Fibroblast of the aortic adventitia (primary cell): ENCODE measurements at places on chromosomes 12 and 14. TPM values are rescaled to one million over a fixed set of nuclear protein-coding genes. Genes with fewer than 3 reads are reported as not detected.

The DTX1 gene
- total RNA-seq: 0.16 TPM in 1 of 2 replicates, not detected in the other

The FAM181A gene
- not detected in 2 replicates for total RNA-seq

The CD163 gene
- not detected in 2 replicates for total RNA-seq

The ASIC1 gene
- total RNA-seq: 4.9 and 5.2 TPM in 2 replicates

The NGB gene
- not detected in 2 replicates for total RNA-seq

DNA sequence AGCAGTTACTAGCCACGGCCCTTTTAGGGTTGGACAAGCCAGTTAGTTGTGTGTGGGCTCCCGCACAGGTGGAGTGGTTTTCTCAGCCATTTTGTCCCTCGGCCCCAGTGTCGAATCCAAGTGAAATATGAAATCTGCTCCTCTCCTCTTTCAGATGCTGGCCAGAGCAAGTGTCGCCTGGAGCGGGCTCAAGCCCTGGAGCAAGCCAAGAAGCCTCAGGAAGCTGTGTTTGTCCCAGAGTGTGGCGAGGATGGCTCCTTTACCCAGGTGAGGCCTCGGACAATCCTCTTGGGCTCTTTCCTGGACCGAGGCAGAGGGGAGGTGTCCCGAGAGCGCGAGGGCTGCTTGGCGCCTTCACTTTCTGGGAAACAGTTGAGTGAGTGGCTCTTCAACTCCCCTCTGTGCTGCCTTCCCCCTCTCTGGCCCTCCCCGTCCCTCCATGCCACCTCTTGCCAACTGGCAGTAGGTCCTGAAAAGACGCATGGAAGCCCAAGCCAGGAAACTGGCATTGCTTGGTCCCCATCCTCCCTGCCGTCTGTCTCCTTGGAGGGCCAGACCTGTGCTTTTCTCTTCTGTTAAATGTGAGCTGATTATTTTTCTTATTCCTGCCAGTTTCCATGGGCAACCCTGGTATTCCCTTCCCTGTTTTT, 74.2 kb downstream of the SMOC1 start:
- no peak for DNase-seq

- DNase-seq: no peak
Observed at GRCh38 chr12:12759234-12759915, 26.1 kb upstream of the APOLD1 start.

GRCh38 chr12:99059824-99060511, 414.9 kb downstream of the APAF1 start:
- no peak for DNase-seq

DNA sequence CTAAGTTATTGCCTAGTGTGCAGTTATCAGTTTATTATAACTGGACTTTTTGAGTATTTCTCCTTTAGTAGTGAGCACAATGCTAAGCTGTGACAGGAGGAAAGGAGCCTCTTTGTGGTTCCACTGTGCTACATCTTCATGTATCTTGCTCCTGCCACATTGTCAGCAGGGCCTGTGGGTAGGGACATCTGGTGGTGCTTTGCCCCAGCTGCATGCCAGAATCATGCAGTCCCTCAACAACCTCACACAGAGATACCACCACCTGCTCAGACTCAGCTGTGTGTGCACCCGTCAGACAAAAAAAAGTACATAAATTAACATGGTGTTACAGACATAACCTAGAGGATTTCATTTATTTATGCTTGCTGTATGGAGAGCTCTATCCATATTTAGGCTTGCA, 51.1 kb downstream of the MIS18BP1 start:
- no peak for DNase-seq

DNA sequence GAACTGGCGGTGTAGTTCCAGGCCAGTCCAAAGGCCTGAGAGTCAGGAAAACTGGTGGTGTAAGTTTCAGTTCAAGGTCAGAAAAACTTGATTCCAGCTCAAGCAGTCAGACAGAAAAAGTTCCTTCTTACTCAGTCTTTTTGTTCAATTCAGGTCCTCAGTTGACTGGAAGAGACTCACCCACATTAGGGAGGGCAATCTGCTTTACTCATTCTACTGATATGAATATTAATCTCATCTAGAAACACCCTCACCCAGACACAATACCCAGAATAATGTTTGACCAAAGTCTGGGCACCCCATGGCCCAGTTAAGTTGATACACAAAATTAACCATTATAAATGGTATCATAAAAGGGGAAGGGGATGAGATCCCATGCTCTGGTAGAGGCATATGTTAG, 50.1 kb upstream of the LTA4H start:
- no peak for DNase-seq

GRCh38 chr14:23665302-23666016, 29.3 kb downstream of the DHRS2 start:
- DNase-seq: no peak

GRCh38 chr14:53962953-53963319, 6.3 kb upstream of the BMP4 start:
- no peak for DNase-seq

DNA sequence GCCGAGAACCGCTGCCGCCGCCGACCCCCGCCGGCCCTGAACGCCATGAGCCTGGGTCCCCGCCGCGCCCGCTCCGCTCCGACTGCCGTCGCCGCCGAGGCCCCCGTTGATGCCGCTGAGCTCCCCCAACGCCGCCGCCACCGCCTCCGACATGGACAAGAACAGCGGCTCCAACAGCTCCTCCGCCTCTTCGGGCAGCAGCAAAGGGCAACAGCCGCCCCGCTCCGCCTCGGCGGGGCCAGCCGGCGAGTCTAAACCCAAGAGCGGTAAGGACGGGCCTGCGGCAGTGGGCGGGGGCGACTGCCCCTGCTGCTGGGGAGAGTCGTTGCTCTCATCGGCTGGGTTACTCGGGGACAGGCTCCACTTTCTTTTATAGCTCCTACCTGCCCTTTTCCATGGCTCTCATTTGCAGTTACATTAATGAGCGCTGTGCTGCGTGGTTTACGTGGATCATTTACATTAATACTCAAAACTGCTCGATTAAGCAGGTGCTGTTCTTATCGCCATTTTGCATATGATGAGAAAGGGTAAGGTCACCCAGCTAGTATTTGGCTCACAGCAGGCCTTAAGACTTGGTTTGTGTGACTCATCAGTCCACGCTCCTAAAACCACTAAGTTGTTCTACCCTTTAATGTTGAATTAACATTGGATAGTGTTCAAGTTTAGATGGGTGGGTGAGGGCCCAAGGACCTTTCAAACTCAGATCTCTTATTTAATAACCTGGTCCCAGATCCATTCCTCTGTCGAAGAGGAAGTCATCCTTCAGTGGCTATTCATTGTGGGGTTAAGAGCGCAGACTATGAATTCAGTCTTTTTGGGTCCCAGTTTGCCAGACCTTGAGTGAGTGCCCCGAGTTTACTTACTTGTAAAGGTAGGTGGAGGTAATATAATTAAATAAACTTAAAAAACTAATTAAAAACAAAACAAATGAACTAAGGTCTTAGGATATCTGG, 823 bp downstream of the RNF10 start:
- peak; percentile 80 for DNase-seq

DNA sequence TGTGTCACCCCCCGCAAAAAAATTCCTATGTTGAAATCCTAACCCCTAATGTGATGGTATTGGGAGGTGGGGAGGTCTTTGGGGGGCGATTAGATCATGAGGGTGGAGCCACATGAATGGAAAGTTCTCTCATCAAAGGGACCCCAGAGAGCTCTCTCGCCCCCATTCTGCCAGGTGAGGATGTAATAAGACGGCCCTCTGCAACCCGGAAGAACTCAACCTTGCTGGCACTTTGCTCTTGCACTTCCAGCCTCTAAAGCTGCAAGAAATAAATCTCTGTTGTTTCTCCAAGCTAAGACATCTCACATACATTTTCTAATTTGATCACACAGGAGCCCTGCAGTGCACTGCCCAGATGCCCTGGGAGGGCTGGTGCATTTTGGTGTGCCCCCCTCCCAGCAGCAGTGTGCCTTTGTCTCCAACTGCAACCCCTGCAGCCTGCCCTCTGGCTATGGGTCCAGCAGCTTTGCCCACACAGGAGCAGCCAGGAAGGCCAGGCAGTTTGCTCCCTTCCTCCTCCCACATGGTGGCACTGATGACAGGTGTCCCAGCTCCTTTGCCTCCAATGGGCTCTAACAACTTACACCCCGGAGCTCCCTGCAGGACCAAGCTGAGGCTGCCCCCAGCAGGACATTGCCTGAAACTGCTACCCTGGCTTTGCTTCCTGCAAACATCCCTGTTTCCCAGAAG, 59.3 kb downstream of the C14orf132 start:
- peak; percentile 76 for DNase-seq

- no peak for DNase-seq
Observed at GRCh38 chr12:16272222-16272621, 5.3 kb downstream of the SLC15A5 start.

DNA sequence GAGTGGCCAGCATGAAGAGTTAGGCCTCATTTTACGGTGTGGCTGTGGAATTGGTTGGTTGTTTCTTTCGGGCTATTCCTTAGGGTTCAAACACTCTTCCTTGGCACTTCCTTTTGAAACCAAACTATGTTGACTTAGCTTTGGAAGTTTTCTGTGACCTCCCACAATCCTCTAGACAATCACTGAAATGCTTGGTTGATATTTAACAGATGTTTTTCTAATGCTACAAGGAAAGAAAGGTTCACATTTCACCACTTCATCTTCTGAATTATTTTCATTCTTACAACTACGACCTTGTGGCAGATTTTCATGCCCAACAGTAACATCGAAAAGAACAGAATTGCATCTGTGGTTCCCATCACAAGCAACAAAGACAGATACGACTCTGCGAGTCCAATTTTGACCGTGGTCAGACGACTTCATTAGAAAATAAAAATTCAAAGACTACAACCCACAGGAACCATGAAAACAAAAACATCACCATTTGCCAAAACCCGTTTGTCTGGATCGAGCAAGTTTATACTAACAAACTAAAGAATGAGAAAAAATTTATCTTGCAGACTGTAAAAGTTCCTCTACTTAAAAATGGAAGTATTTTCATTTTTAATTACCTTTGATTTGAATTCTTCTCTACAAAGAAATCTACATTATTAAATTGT, 16.9 kb downstream of the PRKAB1 start:
- peak; percentile 69 for DNase-seq

GRCh38 chr12:52689936-52690335, 9.7 kb upstream of the KRT1 start:
- DNase-seq: no peak

DNA sequence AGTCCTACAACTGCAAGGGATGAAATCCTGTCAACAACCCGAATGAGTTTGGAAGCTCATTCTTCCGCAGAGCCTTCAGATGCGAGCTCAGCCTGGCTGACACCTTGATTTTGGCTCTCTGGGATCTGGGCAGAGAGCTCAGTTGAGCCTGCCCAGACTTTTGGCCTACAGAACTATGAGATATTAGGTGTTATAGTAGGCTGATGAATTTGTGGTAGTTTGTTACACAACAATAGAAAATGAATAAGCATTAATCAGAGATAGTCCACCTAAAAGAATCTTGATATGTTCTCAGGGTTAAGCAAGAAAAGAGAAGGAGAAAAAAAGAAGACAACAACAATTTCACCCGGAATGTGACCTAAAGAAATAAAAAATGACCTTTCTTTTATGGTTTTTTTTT, 30.4 kb upstream of the GZMB start:
- DNase-seq: no peak

DNA sequence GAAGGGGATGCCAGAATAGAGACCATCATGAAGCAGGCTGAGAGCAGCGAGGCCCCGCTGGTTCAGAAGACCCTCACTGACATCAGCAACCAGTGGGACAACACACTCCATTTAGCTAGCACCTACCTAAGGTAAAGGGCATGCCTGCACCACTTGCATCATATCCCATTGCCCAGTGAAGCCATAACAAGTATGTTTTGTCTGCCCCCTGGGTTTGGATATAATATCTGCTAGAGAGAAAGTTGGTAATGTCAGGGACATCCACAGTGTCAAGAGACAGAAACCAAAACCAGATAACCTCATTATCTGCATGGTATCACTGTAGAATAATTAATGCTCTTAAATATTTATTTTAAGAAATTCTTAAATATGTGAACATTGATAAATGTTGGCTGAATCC, 173.8 kb downstream of the SYNE2 start:
- no peak for DNase-seq

DNA sequence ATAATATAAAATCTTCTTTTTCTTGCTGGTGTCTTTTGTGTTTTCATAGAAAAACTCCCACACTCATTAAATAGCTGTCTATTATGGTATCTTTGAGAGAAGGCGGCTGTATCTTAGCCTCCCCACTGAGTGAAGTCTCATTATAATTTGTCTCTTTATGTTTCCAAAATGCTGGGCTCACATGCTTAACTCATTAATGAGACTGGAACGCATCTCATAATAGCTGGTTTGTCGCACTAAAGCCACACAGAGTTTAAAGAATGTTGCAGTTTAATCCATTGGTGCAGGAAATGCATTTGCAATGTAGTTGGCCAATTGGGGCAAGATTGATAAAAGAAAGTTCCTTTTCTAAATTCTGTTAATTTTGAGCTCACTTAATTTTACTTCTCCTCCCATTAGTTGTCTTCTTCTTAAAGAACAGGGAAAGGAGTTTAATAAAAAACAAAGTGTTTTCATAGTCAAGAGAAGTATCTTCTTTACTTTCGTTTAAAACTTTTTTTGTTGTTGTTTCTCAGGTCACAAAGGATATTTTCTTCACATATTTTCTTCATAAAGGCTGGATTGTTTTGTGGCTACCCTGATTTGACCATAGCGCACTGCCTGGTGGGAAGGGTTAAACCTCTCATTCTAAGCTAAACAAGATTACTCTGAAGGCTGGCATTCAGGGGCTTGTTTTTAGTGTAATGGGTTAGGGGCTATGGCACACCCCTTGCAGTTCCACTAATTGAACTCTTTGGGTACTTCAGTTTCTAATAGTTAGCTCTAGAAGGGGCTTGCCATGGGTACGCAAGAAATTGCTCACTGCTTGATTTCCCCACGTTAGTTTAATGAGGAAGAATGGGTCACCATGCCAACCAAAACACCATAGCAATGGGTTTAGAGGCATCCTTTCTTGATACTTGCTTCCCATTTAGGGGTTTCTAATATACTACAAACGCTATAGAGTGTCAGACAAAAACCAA, 197.0 kb downstream of the TMTC2 start:
- no peak for DNase-seq

- DNase-seq: peak; percentile 47
Observed at GRCh38 chr14:35576260-35576659, 42.3 kb downstream of the INSM2 start.

GRCh38 chr12:53944209-53944608, 5.6 kb downstream of the HOXC13 start:
- DNase-seq: no peak

GRCh38 chr12:30975581-30975980, 49.0 kb downstream of the TSPAN11 start:
- no peak for DNase-seq

GRCh38 chr14:93103392-93104080, 12.2 kb downstream of the ITPK1 start:
- peak; percentile 8 for DNase-seq

- DNase-seq: no peak
Observed at GRCh38 chr12:39763071-39763889, 143.7 kb upstream of the ABCD2 start.
